ENCODE measurements at places on chromosomes 2 and 18.

- no peaks in the 10 kb centered on the region for H3K27me3 ChIP-seq
- H3K4me1 ChIP-seq, result no peaks in the 10 kb centered on the region
- no peak for DNase-seq
- H3K27ac ChIP-seq, result no peak overlapping the region
- no peaks in the 10 kb centered on the region for H3K36me3 ChIP-seq
- no peak overlapping the region for H3K4me3 ChIP-seq
Measured at GRCh38 chr2:144111437-144111836, 408.5 kb downstream of the ZEB2 start.

GRCh38 chr2:29325544-29325943 is 210.3 kb downstream of the CLIP4 start:
- no peak for DNase-seq
- no peaks in the 10 kb centered on the region for H3K36me3 ChIP-seq
- no peak overlapping the region for H3K4me3 ChIP-seq
- H3K27ac ChIP-seq, result no peak overlapping the region
- no peaks in the 10 kb centered on the region for H3K4me1 ChIP-seq

GRCh38 chr2:214856137-214856536 is 46.7 kb upstream of the BARD1 start:
- H3K4me3 ChIP-seq, result no peak overlapping the region
- no peak overlapping the region for H3K27ac ChIP-seq
- no peaks in the 10 kb centered on the region for H3K27me3 ChIP-seq
- H3K36me3 ChIP-seq, result no peaks in the 10 kb centered on the region

DNA sequence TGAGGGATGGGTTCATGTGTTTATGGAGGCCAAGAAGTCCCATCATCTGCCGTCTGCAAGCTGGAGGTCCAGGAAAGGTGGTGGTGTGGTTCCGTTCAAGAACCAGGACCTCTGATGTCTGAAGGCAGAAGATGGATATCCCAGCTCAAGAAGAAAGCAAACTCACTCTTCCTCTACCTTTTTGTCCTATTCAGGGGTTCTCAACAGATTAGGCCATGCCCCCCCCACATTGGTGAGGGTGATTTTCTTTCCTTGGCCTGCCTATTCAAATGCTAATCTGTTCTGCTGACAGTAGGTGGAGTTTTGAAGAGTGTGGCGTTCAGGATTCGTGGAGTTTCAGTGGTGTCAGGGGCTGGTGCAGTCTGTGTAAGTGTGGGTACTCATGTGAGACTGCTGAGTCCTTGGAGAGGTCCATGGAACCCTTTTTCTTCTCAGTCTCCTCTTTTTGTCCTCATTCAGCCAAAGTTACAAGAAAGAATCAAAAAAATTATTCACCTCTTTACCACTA is 5.9 kb downstream of the MSL3B start:
- no peaks in the 10 kb centered on the region for H3K4me1 ChIP-seq
- H3K4me3 ChIP-seq, result no peak overlapping the region
- no peaks in the 10 kb centered on the region for H3K36me3 ChIP-seq
- DNase-seq, result no peak
- no peaks in the 10 kb centered on the region for H3K27me3 ChIP-seq

Measured in upper lobe of left lung (tissue), 6 donors.